ENCODE measurements at places on chromosomes 2 and 18.

DNA sequence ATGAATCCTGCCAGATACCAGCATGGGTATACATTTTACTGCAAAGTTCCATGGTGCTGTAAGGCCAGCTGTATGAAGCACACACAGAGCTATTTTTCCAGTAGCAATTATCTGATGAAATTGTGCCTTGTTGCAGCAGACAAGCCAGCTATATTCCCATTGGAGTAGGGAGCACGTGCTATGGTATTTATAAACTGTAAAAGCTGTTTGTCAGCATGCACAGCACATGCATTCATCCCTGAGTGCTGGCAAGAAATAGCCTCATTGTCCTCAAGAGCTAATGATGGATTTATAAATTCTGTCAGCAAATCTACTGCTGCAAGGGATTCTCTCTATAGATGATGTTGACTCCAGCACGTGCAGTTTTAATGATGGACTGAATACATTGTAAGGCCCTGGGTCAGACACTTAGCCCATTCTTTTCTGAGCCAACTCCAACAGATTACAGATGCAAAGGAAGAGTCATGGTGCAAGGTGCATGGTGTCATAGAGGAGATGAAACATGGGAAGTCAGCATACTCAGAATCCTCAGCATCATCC is 61.7 kb downstream of the KCNS3 start:
- no peak overlapping the region for H3K27ac ChIP-seq
- no peaks in the 10 kb centered on the region for H3K36me3 ChIP-seq
- DNase-seq: no peak
- H3K4me1 ChIP-seq: no peaks in the 10 kb centered on the region
- no peak overlapping the region for H3K4me3 ChIP-seq

DNA sequence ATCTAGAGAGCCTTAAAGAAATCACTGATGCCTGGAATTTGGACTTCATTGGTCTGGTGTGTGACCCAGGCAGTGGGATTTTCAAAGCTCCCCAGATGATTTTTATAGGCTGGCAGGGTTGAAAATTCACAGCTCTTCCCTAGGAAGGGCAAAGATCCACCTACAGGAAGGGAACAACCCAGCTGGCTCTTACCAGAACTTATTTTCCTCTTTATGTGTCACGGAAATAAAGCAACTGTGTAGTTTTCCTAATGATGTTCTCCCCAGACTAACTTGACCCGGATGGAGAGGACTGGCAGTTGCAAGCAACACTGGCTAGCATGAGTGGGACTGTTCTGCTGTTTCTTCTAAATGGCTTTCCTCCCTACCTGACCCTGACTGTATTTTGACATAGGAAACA is 235.6 kb downstream of the ALPK2 start:
- DNase-seq: no peak
- H3K4me3 ChIP-seq: no peak overlapping the region
- peaks cover 14% of the 10 kb centered on the region for H3K4me1 ChIP-seq
- no peak overlapping the region for H3K27ac ChIP-seq

- H3K27ac ChIP-seq: no peak overlapping the region
- DNase-seq: no peak
- no peaks in the 10 kb centered on the region for H3K36me3 ChIP-seq
- no peaks in the 10 kb centered on the region for H3K4me1 ChIP-seq
These were observed 49.9 kb downstream of the MYO7B start for GRCh38 chr2:127585270-127585807.

DNA sequence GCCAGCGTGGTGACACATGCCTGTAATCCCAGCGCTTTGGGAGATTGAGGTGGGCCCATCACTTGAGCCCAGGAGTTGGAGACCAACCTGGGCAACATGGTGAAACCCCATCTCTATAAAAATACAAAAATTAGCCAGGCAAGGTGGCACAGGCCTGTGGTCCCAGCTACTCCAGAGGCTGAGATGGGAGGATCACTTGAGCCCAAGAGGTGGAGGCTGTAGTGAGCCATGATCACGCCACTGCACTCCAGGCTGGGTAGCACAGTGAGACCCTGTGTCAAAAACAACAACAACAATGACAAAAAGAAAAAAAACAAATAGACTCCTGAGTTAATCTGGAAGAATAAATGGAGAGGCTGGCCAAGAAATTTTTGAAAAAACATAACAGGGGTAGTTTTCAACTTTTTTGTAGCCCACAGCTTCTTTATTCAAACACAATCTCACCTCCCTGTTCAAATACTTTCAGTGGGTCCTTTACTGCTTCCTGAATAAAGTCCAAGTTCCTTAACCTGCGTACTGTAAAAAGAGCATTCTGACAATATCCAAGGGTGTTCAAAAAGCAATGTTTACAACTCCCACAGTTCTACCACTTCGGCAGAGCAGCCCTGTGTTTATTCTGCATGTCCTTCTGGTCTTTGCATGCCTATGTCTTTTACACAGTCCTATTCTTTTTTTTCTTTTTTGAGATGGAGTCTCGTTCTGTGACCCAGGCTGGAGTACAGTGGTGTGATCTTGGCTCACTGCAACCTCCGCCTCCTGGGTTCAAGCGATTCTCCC is 53.5 kb downstream of the LRRFIP1 start:
- H3K36me3 ChIP-seq: peaks cover 10% of the 10 kb centered on the region
- DNase-seq: no peak
- no peak overlapping the region for H3K4me3 ChIP-seq
- H3K4me1 ChIP-seq: peaks cover 17% of the 10 kb centered on the region

DNA sequence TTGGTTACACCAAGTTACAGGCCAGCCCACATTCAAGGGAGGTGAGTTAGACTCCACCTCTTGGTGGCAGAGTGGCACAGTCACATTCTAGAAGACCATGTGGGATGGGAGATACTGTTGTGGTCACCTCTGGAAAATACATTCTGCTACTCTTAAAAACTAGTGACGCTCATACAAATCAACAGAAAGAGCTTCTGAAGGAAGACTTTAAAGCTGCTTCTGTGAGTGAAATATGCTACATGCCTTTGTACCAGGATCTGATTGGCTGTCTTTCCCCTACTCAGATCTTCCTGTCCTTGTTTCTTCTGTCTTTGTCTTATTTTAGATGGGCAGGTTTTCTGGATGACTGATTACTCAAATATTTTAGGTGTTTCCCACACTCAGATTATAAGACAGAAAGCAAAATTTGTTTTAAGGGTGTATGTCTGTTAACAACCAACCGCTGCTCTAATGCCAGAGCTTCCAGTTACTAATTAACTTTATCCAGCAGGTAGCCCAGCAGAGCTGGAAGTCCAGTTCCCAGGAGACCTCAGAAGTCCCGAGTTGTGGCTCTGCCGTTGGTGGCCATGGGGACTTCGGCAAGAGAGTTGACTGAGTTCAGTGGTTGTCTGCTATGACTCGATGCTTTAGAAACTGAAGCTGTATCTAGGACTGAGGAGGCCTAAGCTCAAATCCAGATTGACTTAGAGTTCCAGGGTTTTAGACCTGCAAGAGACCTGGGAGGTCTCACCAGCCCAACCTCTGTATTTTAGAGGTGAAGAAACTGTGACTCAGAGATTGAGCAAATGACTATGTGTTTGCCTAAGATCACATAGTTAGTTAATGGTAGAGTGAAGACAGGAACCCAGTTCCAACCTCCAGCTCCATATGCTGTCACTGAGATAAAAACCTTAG is 7.4 kb downstream of the IL1R2 start:
- no peaks in the 10 kb centered on the region for H3K4me1 ChIP-seq
- H3K36me3 ChIP-seq: no peaks in the 10 kb centered on the region
- H3K27me3 ChIP-seq: peaks cover 26% of the 10 kb centered on the region
- no peak for DNase-seq
- H3K4me3 ChIP-seq: no peak overlapping the region

- H3K4me1 ChIP-seq: peaks cover 19% of the 10 kb centered on the region
- no peak overlapping the region for H3K27ac ChIP-seq
- H3K27me3 ChIP-seq: peaks cover 6% of the 10 kb centered on the region
- no peaks in the 10 kb centered on the region for H3K36me3 ChIP-seq
- no peak for DNase-seq
These were observed 115.2 kb upstream of the SIX2 start for GRCh38 chr2:45124456-45124855.

- no peak overlapping the region for H3K4me3 ChIP-seq
- peak overlapping the region; percentile 78 for H3K27ac ChIP-seq
- H3K27me3 ChIP-seq: no peaks in the 10 kb centered on the region
- no peaks in the 10 kb centered on the region for H3K36me3 ChIP-seq
- no peak for DNase-seq
These were observed 404.9 kb downstream of the CPS1 start for GRCh38 chr2:210961249-210961648.

GRCh38 chr2:42105330-42106256 is 57.8 kb downstream of the PKDCC start:
- peak overlapping the region; percentile 36 for H3K27ac ChIP-seq
- H3K36me3 ChIP-seq: no peaks in the 10 kb centered on the region
- H3K4me3 ChIP-seq: no peak overlapping the region
- peaks cover 36% of the 10 kb centered on the region for H3K4me1 ChIP-seq
- DNase-seq: no peak
- H3K27me3 ChIP-seq: no peaks in the 10 kb centered on the region

GRCh38 chr18:36365836-36366775 is 68.6 kb downstream of the FHOD3 start:
- no peaks in the 10 kb centered on the region for H3K4me1 ChIP-seq
- H3K4me3 ChIP-seq: no peak overlapping the region
- no peak overlapping the region for H3K27ac ChIP-seq
- peaks cover 2% of the 10 kb centered on the region for H3K36me3 ChIP-seq
- peaks cover under 1% of the 10 kb centered on the region for H3K27me3 ChIP-seq

DNA sequence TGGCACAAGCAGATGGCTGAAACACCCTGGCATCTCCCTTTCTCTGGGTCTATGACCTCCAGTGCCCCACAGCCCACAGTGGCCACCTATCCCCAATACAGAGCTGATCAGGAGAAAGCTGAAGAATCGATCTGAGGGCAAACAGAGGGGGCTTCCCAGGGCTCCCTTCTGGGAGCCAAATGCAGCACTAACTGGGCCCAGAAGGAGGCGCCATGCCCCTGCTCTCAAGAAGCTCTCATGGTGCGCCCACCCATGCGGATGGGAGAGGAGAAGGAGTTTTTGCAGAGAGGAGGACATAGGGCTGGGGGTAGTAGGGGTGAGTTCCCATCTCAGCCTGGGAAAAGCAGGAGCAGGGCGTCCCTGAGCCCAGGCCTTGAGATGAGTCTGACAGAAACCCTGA is 787.3 kb upstream of the RAB6C start:
- no peak for DNase-seq
- H3K4me3 ChIP-seq: no peak overlapping the region

DNA sequence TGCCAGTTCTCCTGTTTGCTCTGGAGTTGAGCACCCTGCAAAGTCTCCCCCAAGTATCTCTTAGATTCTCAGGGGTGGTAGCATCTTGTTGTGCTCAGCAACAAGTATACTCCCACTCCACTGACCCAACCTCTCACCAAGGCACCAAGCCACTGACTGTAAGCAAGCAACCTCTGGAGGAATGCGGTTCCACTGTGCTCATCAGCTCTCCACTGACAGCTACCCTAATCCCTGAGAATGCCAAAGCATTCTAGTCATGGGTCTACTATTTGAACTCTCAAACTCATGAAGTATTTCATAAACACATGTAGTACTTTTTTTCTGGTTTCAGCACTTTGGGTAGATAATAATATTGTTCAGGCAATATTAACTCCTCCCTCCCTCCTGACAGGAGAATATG is 170.0 kb downstream of the EPHA4 start:
- H3K27me3 ChIP-seq: peaks cover 6% of the 10 kb centered on the region
- H3K36me3 ChIP-seq: peaks cover 22% of the 10 kb centered on the region
- DNase-seq: no peak
- no peak overlapping the region for H3K4me3 ChIP-seq
- H3K27ac ChIP-seq: peak overlapping the region; percentile 13

- H3K27ac ChIP-seq: no peak overlapping the region
- no peak for DNase-seq
- H3K4me3 ChIP-seq: no peak overlapping the region
- H3K36me3 ChIP-seq: no peaks in the 10 kb centered on the region
- H3K27me3 ChIP-seq: peaks cover 12% of the 10 kb centered on the region
These were observed 68.4 kb downstream of the TWIST2 start for GRCh38 chr2:238916176-238916874.
